ENCODE measurements at places on chromosomes 1 and 21.

- no peak for DNase-seq
These were observed 48.4 kb upstream of the CCDC27 start for GRCh38 chr1:3703786-3704371.

GRCh38 chr1:110872745-110873720 lies at the start of gene CD53:
TSS of gene CD53 (plus strand) at chr1:110873148. CDS start at chr1:110891409, 18,261 bp downstream.
- peak; percentile 38 for DNase-seq

- DNase-seq = no peak
These were observed 44.4 kb upstream of the SRP9 start for GRCh38 chr1:225733254-225733653.

DNA sequence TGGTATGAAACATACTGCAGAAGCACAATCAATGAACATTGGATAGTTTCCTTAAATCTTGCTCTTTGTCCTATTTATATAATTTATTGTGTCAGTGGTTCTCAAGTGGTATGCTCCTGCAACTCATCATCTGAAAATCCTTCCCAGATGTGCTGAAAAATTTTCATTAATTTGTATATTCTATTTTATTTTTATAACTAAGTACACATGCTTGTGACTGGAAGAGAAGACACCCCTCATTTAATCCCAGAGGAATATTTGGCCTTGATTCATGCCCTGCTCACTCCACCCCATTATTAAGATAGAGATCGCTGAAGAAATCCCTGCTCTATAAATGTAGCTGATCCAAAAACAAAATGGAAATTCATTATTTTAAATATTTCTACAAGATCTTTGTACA lies 870.5 kb upstream of the CXADR start:
- DNase-seq = no peak

GRCh38 chr1:101406271-101406670 lies 169.5 kb downstream of the S1PR1 start:
- DNase-seq = no peak

GRCh38 chr21:19537116-19537515 lies 1133.5 kb upstream of the TMPRSS15 start:
- DNase-seq = no peak

DNA sequence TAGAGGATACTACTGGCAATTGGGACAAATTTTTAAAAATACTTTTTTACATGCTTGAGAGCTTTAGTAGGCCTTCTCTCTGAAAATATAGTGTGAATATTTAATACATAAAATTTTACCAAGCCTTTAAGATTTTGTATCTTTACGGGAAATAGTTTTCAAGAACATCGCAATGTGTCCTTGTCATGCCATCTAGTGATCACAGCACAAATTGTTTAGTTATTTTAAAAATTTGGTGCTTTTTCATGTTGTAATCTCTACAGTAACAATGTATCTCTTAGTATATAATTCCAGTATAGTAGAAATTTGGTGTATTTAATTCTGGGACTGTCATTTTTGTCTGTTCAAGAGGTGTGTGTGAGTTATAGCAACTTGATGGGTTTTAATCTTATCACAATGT lies 6.7 kb downstream of the CDC7 start:
- no peak for DNase-seq

- no peak for DNase-seq
These were observed 1153.1 kb upstream of the B3GALT2 start for GRCh38 chr1:194339471-194339870.

Measured in T follicular helper cell (primary cell).